GM06990 (cell line): ENCODE measurements at places on chromosomes 6 and 20.

DNA sequence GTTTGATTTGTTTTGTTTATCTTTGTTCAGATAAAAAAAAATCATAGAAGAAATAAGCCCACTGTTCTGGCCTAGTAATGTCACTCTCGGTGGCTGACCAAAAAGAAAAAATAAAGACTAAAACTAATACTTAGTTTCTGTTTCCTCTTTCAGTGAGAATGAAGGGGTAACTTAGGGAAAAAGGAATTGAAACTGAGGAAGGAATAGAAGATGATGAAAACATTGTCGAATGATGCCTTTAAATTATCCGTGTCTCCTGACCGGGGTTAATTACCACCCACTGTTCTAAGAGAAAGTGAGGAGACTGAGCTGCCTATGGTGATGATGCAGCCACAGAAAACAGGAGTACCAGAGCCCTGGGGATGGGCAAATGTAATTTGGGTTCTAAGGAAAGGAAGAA is 73.1 kb downstream of the PTCHD4 start:
- peak; percentile 8 for DNase-seq

GRCh38 chr6:138948004-138948403 is 40.0 kb downstream of the REPS1 start:
- DNase-seq = no peak

DNA sequence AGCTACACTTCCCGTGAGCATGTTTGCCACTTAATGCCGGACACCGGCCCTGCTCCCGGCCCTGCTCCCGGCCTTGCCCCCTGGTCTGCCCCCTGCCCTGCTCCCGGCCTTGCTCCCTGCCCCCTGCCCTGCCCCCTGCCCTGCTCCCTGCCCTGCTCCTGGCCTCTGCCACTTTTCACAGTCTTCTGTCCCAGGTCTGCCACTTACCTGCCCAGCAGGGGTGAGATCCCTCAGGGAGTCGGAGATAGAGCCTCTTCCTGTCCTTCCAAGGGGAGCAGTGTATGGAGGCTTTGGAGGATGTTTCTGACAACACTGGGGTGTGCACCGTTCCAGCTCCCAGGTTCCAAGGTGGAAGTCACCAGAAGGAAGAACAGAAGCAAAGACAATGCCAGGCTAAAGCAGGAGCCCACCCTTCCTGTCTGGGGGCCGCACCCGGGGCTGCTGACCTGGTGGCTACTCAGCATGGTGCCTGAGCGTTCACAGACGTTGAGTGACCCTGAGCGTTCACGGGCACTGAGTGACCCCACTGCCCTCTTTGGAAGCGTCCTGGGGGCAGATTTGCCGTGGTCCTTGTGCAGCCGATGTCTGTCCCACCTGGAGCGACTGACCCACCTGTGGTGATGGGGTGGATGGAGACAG is 199.8 kb downstream of the DLL1 start:
- DNase-seq = no peak

DNA sequence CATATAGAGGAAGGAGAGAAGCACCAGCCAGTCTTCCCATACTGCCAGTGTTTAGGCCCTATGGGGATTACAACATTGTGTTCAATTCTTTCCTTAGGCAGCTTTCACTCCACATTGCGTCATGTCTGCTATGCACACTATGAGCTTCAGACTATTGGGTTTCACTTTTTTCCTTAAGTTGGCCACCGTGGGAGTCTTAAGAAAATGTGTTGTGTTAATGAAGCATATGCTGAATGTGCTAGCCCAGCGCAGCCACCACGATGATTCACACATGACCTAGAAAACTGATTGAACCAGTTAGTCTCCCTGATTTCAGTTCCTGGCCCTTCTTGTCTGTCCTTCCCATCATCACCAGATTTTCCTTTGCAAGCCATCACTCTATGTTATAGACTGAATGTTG is 21.5 kb downstream of the TUBB2B start:
- no peak for DNase-seq

- DNase-seq = peak; percentile 31
Measured at GRCh38 chr6:131909408-131910218, 41.6 kb downstream of the CCN2 start.

GRCh38 chr6:57138026-57138425 is 34.1 kb upstream of the BAG2 start:
- DNase-seq = no peak

- DNase-seq = no peak
Measured at GRCh38 chr20:58647796-58648501, 3.1 kb upstream of the STX16 start.

GRCh38 chr20:52275181-52275691 is 83.7 kb upstream of the ZFP64 start:
- no peak for DNase-seq

- no peak for DNase-seq
Measured at GRCh38 chr6:106908386-106908840, 66.1 kb downstream of the CD24 start.

- DNase-seq = no peak
Measured at GRCh38 chr6:163572612-163573011, 158.1 kb downstream of the QKI start.

- DNase-seq = peak; percentile 50
Measured at GRCh38 chr20:10359621-10360040, 74.4 kb downstream of the MKKS start.

DNA sequence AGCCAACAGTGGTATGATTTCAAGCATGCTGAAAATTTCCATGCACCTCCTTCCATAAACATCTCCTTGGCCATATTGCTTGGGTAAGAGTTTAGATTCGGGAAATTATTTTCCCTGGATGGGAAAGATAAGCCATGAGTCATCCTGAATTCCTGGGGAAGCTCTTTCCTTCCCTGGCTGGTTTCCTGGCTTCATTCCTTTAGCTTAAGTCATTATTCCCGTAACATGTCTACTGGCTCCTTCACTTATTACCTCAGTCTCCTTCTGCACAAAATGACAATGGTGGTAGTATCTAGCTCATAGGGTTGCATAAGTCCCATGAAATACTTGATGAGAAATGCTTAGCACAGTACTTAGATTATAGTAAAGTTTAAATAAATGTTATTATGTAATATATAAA is 27.6 kb downstream of the TINAG start:
- no peak for DNase-seq

GRCh38 chr6:160102956-160103824 is 18.4 kb upstream of the SLC22A1 start:
- no peak for DNase-seq

GRCh38 chr6:113304116-113304515 is 553.0 kb upstream of the MARCKS start:
- DNase-seq = no peak

- no peak for DNase-seq
Measured at GRCh38 chr20:1622450-1622849, 2.6 kb upstream of the SIRPB1 start.
